ENCODE measurements at places on chromosomes 12 and 14.

- DNase-seq = no peak
These were observed 89.4 kb upstream of the IGF1 start for GRCh38 chr12:102569803-102570202.

- no peak for DNase-seq
These were observed 59.3 kb downstream of the PHETA1 start for GRCh38 chr12:111309584-111309983.

DNA sequence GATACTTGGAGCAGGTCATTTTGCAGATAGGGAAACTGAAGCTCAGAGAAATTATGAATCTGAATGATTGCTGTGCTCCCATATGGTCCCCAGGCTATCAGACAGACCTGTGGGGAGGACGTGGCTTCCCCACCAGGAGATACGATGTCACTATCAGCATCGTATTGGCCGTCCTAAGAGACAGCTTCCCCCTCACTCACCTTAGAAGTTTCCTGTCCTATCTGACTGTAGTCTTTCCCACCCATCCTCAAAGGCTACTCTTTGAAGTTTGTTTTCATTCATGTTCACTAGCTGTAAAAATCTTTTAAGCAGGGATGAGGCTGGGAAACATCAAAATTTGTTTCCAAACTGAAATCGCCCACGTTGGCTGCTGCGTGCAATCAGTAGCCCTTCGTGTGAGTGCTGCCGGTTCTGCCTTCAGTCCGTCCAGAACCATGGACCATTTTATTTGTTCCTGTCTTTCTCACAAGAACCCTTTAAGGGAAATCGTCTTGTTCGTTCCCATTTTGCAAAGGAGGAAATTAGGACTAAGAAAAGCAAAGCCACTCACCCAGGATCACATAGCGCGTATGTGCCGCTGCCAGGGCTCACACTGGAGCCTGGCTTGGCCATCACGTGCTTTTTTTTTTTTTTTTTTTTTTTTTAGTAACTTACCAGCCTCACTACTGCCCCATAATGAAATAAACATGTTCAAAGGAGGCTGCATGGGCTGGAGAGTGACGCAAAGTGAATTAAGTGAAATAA, 1.0 kb upstream of the KDM2B start:
- peak; percentile 66 for DNase-seq

GRCh38 chr12:44526655-44527182, 349.4 kb downstream of the NELL2 start:
- no peak for DNase-seq

GRCh38 chr12:11777451-11777850, 128.0 kb downstream of the ETV6 start:
- no peak for DNase-seq

DNA sequence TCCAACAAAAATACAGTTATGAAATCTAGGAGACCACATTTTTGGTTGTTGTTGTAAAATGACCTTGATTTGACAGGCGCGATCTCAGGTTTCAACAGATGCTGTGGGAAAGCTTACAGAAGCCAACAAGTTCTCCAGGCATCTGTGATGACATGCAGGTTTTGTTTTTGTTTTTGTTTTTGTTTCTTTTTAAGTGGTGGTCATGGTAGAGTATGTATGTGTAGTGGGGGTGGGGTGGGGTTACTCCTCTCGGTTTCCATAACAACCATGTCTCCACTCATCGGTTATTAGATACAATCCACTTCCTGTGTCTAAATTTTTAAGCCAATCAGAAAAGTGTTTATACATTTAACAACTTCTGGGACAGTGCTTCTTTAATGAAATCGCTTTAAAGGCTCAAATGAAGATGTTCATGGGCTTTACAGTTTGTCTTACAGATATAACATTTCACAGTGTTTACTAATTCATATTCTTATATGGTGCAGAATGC, 199.9 kb upstream of the FOXN3 start:
- DNase-seq = peak; percentile 27

GRCh38 chr14:26499546-26499945, 98.3 kb downstream of the NOVA1 start:
- no peak for DNase-seq

GRCh38 chr14:99236386-99237138, 35.4 kb downstream of the BCL11B start:
- DNase-seq = no peak

- no peak for DNase-seq
These were observed 13.0 kb downstream of the KRT7 start for GRCh38 chr12:52245962-52246569.

DNA sequence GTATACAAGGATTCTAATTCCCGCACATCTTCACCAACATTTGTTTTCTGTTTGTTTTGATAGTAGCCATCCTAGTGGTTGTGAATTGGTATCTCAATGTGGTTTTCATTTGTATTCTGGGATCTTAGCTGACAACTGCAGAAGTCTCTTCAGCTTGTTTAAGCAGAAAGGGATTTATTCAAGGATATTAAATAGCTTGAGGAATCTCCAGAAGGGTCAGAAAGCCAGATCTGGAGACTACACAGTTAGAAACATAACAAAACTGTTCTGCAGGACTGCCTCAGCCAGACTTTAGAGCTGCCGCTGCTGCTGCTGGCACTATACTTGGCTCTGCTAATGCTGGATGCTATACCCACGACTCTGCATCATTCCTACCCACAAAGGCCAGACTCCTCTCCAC, 13.4 kb upstream of the CDKL1 start:
- DNase-seq = no peak

- DNase-seq = no peak
These were observed 214.6 kb upstream of the TMEM132C start for GRCh38 chr12:128052331-128052730.

DNA sequence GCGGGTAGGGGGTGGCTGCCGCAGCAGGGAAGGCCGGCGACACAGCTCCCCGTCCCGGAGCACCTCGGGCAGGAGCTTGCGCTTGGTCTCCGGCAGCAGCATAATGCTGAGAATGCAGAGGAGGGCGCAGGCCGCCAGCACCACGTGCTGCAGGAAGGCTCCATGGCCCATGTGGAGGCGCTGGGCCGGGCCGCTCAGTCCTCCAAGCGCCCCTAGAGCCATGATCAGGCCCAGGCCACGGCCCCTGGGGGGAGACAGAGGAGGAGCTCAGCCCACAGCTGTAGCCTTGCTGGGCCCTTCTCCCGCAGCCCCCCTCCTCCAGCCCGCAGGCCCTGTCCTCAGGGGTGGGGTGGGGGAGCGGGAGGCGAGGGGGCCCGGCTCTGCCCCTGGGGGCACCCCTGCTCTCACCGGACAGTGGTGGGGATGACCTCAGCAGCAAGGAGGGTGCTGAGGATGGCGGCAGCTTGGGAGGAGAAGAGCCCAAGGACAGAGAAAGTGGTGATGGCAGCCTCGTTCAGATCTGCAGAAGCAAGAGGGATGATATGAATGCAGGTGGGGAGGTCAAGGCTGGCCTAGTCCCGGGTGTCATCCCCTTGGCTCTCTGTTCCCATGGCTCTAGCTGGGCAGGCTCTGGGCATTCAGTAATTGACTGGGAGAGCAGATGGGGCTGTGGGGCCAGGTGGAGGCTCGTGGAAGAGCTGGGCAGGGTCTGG, 5.8 kb downstream of the SLC22A17 start:
- DNase-seq = no peak

GRCh38 chr12:102702447-102703114, 214.5 kb downstream of the PAH start:
- DNase-seq = peak; percentile 65

DNA sequence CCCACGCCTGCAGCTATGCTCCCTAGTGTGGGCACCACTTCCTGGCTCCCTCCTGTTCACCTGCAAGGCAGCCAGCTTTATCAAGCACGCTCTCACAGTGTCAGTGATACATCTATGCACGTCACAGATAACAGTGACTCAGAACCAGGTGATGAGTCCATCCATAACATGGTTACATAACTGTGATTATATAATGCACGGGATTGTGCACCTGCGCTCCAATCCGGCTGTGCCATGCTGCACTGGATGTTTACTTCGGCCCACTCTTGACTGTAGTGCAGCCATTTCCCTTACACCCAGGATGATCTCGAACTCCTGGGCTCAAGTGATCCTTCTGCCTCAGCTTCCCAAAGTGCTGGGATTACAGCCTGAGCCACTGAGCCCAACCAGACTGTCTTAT, 38.4 kb upstream of the CEP83 start:
- DNase-seq = no peak
